ENCODE measurements at places on chromosomes 4 and X.
A peak's percentile ranks its signal among the peaks of the same experiment; 100 is the strongest.

- DNase-seq = no peak
These were observed 107.8 kb upstream of the MYOZ2 start for GRCh38 chr4:119027811-119028210.

DNA sequence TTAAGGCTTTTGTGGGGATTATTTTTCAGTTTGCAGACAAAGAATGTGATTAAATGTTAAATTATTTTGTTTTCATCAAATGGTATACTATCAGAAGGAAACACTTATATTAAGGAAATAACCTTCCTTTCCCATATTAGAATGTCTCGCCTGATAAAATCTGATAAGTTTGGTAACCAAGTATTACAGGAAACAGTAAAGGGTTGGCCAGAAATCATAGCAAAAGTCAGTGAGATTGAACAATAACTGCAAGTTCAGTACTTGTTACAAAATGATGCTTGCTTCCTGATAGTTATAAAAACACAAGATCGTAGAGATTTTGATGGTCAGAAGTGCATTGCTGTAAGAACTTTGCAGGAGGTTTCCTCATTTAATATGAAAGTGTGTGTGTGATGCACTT is 40.5 kb downstream of the FABP2 start:
- DNase-seq = peak; percentile 47

GRCh38 chr4:177109769-177110168 is 199.9 kb upstream of the NEIL3 start:
- DNase-seq = no peak

DNA sequence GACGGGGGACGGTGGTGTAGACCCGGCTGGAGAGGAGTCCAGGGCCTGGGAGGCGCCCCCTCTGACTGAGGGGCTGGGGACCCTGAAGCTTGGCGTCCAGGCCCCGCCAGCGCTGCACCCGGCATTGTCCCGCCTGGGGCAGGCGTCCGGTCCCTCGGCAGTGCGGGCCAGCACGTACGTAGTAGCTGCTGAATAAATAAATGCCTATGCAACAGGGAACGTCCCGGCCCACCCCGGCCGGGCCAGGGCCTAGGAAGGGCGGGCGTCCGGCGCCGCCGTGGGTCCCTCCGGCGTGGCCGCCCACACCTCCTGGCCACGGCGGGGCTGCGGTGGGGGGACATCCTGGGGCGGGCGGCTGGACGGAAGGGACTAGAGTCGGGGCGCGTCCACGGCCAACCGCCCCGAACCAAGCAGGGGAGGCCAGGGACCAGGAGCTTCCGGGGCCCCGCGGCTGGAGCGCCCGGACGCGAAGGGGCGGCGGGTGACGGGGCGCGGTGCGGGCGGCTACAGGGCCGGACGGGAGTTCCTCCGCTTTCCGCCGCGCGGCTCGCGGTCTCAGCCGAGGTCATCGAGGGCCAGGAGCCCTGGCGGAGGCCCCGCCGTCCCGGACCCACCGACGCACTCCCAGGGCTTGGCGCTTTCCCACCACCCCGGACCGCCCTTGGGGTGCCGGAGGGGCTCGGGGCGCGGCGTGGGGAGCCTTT is 886 bp upstream of the WWC2 start:
- no peak for DNase-seq

Data from common myeloid progenitor, CD34-positive (primary cell).